Urothelium cell line (cell line): ENCODE measurements at places on chromosomes 5 and 9.

DNA sequence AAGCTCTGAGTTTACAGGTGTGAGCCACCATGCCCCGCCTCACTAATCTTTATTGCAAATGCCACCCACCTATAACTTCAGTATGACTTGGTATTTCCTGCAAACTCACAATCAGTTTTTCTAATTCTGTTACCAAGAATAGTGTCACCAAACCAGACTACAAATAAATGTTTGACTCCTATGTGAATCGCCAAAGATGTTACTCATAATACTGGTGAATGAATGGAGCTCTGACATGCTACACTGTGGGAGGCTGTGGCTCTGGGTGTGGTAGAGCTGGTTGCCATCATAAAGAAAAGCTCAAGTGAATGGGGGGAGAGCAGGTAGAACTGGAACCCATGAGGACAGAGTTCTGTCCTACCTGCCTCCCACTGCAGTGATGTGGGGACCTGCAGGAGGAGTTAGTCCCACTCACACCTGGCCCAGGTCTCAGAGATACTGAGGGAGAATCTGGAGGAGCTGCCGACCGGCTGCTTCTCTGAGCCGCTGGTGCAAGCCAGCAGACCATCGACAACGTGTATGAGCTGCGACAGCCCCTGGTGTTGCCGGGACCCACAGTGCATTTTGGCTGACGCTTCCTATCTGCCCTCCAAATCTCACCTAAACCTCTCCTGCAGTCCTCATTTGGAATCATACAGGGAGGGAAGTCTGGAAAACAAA lies 95.7 kb downstream of the ENTREP1 start:
- no peak for DNase-seq

DNA sequence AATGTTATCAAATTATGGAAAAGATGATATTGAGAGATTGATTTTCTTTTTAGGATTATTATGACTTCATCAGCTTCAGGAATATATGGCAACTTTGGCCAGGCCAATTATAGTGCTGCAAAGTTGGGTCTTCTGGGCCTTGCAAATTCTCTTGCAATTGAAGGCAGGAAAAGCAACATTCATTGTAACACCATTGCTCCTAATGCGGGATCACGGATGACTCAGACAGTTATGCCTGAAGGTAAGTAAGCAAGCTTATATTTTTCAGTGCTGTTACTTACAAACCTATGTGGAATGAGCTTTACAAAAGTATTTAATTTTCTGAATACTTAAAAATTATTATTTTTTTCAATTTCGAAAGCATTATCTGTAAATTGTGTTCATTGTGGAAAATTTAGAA lies 26.5 kb downstream of the HSD17B4 start:
- no peak for DNase-seq

GRCh38 chr9:134619983-134620661 lies 21.5 kb upstream of the COL5A1 start:
- no peak for DNase-seq

- no peak for DNase-seq
Observed at GRCh38 chr5:78985725-78986223, 664 bp upstream of the ARSB start.

DNA sequence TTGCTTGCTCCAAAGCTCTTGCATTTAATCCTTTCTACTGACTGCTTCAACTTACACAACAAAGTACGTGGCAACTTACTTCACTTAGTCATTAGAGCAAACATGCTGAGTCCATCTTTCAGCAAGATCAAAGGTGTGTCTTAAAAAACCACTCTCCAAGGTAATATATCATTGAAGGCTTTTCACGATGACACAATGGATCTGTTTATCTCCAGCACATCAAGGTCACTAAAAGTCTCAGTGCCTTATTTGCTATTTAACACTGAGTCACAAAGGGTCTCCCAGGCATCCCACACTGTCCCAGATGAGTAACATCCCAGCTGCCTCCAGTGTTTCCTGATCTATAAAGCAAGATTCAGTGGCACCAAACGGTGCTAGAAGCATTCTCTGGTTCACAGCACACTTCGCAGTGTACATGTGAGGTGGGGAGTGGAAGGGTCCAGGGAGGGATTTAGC lies 3.7 kb upstream of the CLK4 start:
- peak; percentile 27 for DNase-seq

DNA sequence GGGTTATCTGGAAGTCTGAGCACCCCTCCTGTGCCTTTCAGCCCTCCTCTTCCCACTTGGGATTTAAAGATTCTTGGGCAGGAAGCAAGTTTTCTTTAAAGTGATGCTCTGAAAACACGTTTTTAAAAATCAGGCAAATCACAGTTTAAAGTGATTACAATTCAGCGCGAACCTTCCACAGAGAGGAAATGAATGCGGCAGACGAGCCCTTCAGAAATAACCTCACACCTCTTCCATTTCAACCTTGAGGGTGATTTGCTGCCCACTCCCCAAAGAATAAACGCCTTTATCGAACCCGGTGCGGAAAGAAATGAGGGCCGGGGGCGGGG lies 2.3 kb upstream of the EFNA5 start:
- no peak for DNase-seq

GRCh38 chr9:21854594-21854993 lies 52.2 kb downstream of the MTAP start:
- DNase-seq, result no peak

DNA sequence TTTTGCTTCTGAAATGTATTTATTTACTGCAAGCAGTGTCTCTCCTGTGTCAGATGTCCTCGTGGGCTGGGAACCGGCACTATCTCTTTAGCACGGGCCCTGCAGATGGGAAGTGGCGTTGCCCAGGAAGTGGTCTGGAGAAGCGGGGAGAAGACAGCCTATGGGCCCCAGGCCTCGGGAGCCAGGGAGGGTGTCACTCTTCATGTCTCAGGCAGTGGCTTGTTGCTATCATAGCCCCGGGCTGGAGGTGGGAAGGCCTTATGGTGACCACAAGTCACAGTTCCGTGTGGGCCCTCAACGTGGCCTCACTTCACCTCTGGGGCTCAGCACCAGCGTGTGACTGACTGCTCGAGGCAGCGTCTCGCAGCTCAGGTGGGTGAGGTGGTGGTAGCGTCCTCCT lies 41.4 kb downstream of the SYK start:
- DNase-seq, result no peak

- no peak for DNase-seq
Observed at GRCh38 chr5:108271127-108271526, 110.8 kb downstream of the FBXL17 start.

DNA sequence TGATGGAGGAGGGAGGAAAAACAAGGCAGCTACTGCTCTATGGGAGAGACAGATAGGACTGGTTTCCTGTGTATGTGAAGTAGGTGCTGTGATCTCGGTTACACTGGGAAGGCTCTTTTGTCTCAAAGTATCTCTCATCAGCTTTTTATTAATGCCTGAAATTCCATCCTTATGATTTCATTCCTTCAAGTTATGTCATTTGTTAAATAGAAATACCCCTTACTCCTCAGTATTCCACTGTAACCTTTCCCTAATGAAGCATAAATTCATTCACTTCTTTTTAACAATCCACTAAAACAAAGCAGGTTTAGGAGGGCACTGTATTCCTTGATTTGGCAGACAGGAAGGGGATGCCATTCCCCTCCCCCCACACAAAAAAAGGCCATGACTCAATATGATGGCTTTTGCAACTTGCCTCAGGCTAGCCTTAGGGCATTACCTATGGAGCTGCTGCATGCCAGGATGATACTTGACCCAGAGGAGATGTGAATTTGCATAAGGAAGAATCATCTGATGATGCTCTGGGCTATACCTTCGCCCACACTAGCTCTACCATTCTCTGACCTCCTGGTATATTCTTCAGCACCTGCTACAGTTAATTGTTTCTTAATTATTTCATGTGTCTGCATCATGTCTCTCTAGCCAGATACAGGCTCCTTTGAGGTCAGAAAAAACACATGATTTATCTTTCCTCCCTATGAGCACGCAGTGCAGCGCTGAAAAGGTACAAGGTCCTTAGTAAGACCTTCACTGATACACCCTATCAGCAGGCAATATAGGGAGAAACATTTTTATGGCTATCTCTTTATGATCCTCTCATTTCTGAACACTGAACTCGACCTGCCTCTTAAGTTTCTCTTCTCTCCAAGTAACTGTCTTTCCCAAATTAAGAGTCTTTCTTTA lies 26.3 kb downstream of the NR3C1 start:
- peak; percentile 60 for DNase-seq

- DNase-seq, result no peak
Observed at GRCh38 chr9:34089311-34089710, 37.2 kb downstream of the DCAF12 start.

GRCh38 chr5:39700523-39700922 lies 275.7 kb upstream of the DAB2 start:
- DNase-seq, result no peak

- peak; percentile 25 for DNase-seq
Observed at GRCh38 chr5:149829954-149830353, 99.8 kb downstream of the PPARGC1B start.

DNA sequence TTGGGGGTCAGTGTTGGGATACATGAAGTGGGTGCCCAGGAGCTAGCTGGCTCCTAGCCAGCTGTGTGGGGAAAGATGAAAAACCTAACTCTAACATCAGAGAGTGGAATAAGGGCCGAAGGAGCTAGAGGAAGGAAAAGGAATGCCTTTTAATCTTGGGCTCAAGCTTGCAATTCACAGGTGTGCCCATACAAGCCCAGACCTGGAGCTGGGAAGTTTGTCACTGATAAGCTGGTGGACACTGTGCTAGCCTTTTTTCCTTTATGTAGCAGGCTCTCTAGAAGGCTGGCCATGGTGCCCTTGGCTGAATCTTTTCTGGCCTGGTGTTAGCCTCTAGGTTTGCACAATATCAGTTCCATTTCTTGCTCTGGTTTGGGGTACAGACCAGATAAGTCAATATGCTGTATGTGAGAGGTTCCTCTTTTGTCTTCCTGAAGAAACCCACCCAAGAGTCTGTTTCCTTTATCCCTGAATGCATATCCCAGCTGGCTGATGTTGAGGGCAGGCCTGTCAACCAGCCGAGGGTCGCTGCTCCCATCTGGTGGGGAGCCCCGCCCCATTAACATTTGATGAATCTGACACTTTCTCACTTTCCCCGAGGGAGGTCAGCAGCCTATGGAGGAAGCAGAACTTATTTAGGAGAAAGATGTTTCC lies 92.4 kb upstream of the CXCL14 start:
- no peak for DNase-seq

GRCh38 chr9:111036429-111036789 lies 1.9 kb downstream of the LPAR1 start:
- peak; percentile 16 for DNase-seq

DNA sequence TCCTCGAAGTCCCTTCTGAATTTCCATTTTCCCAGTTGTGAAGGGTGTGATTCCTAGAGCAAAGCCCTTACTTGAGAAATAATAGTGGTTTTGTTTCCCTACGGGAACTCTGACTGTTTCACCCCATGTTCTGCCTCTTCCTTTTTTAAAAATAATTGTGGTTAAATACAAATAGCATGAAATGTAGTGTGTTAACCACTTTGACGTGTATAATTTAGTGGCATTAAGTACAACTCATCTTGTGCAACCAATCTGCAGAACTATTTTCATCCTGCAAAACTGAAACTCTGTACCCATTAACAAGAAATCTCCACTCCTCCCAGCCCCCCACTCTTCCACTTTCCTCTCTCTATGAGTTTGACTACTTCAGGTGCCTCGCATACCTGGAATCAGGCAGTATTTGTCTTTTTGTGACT lies 35.6 kb upstream of the HAND1 start:
- no peak for DNase-seq

DNA sequence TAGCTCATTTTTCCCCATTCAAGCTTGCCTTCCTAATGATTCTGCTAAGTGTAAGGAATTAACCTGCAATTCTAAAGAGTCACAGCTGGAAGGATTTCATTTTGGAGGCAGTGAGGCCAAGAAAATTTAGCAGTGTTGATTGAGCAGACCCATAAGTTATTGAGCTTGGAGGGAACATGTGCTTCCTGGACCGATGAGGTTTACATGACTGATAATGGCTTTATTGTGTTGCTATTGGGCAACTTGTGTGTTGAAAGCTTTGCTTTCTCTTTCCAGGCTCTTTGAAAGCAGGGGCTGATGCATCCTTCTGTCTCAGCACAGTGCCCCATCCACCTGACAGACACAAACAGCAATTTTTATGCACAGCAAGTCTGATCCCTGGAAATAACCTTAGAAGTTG lies 398.9 kb upstream of the PCSK5 start:
- no peak for DNase-seq

DNA sequence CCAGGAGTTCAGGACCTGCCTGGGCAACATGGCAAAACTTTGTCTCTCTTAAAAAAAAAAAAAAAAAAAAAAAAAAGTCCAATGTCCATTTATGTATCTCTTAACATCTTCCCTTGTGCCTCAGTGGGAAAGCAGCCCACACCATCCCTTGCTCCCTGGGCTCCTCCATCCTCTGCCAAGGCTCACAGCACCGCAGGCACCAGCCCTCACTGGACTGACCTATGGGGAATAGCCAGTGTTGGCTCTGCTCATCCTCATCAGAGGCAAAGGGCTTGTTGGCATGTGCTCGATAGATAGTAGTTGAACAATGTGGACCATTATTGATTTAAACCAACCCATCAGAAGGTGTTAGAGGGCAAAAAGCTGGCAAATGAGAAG lies 61.8 kb upstream of the LRRTM2 start:
- DNase-seq, result no peak

DNA sequence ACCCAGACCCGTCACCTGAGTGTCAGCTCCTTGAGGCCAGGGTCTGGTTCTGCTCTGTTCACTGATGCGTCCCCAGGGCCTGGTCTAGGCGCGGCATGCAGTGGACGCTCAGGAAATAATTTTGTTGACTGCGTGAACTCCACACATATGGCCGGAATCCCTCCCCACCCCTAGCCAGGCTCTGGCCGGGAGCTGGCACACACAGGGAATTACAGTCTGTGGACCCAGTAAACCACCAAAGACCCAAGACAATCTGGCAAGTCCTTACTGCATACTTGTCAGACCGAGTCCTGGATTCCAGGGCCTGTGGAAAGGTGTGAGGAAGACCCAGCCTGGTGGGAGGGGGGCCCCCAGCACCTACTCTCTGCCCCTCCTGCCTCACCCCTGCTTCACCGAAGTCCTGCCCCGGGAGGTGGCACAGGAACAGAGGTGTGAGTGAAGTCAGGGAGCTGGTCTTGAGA lies 113.0 kb upstream of the IER5L start:
- no peak for DNase-seq

GRCh38 chr9:37293664-37294524 lies 128.6 kb upstream of the GRHPR start:
- DNase-seq, result no peak

- DNase-seq, result no peak
Observed at GRCh38 chr9:73243078-73243477, 91.4 kb downstream of the ANXA1 start.

GRCh38 chr5:73792687-73793320 lies 166.8 kb downstream of the ARHGEF28 start:
- peak; percentile 73 for DNase-seq

- DNase-seq, result no peak
Observed at GRCh38 chr9:111838439-111838838, 43.7 kb upstream of the SHOC1 start.
